ENCODE measurements at places on chromosomes 12 and 14. TPM values are rescaled to one million over a fixed set of nuclear protein-coding genes. Genes with fewer than 3 reads are reported as not detected.

Gene CYP46A1
- 0.16 TPM for polyA plus RNA-seq

Gene DBX2
- polyA plus RNA-seq = not detected

Gene NAA25
- 8.1 TPM for polyA plus RNA-seq

Gene LRTM2
- polyA plus RNA-seq = not detected

Gene TM7SF3
- 15.9 TPM for polyA plus RNA-seq

Gene PRB2
- polyA plus RNA-seq = not detected

Gene RGS6
- 0.11 TPM for polyA plus RNA-seq

Gene C12orf60
- 0.33 TPM for polyA plus RNA-seq

Gene MIP
- polyA plus RNA-seq = 0.04 TPM
